GM12891 (cell line): ENCODE measurements at places on chromosomes 4 and X.

- no peak for DNase-seq
Observed at GRCh38 chrX:79161655-79162054, 17.2 kb downstream of the GPR174 start.

DNA sequence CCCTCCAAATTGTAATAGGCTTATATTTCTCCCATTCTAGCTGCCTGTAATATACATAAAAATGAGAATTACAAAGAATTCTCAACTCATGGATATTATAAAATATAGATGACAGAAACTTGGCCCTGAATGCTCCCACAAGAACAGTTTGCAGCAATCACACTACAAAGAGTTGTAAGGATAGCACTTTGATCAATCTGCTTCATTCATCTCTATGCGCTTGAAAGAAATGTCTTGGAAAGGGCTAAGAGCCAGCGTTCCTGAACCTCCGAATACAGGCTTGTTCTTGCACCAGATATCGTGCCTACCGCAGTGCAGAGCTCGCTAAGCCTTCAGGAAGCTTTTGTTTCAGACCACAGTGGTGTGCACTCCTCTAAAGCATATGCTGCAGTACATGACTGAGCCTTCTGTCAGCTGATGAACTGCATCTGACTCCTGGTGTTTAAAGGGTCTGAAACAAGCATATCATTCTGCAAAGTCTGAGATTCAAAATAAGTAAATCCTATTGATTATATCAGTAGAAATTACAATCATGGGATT, 417.6 kb upstream of the ZFP42 start:
- no peak for DNase-seq

DNA sequence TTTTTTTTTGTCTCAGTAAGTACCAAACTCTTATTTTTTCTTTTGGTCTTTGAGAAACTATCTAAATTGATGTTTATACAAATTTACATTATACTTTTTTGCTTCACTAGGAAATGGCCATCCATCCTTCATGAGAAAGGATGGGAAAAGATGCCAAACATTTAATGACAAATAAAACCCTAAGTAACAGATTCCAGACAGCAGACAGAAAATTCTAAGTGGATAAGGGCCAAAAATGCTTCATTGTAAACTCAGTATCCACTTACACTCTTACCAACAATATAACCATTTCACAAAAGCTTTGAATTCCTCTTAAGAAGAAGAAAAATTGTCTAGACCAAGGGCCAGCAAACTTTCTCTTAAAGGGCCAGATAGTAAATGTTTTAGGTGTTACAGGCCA, 3.5 kb downstream of the GUCY1B1 start:
- DNase-seq: no peak

DNA sequence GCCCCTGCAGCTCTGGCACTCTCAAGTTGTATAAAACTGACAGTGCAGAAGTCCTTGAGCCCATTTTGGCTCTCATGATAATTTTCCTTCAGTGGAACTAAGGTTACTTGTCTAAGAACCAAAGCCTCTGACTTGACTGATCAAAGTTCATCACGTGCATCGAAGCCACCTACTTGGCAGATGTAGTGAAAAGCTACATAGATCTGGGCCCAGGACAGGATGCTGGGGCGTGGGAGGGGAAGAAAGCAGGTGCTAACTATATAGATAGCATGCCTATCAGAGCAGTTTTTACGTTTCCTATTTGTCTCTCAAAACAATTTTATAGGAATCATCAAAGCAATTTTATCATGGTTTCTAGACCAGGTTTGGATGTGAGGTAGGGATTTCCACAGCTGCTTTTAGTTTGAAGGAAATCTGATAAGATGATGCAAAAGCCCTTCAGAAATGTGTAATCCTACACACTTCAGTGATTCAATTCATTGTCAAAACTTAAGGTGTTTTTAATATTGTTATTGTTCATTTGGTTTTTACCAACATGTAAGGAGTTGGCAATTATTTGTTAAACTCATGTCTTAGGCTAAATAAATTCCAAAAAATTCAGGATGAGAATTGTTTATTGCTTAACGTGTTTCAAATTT, 1.2 kb upstream of the CD40LG start:
- DNase-seq: no peak

GRCh38 chrX:152259150-152259549, 120.8 kb upstream of the MAGEA10 start:
- no peak for DNase-seq

- no peak for DNase-seq
Observed at GRCh38 chr4:185473247-185473646, 1.7 kb upstream of the CCDC110 start.

- DNase-seq: no peak
Observed at GRCh38 chr4:56959100-56959499, 18.3 kb downstream of the NOA1 start.

DNA sequence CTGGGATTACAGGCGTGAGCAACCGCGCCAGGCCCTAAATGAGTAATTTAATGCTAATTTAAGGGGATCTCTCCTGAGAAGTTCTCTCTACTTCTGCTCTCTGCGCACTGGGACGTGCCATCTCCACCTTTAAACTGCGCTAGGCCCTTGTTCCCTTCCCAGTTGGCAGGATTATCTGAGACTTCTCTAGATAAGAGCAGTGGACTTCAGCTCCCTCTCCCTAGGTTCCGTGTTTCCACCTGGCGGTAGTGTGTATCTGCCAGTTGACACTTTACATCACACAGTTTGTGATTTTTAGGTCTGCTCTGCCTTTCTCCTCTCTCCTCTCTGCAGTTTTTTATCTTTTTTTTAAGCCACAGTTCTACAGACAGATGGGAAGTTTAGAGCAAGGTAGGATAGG, 40.2 kb downstream of the ARHGAP10 start:
- no peak for DNase-seq

DNA sequence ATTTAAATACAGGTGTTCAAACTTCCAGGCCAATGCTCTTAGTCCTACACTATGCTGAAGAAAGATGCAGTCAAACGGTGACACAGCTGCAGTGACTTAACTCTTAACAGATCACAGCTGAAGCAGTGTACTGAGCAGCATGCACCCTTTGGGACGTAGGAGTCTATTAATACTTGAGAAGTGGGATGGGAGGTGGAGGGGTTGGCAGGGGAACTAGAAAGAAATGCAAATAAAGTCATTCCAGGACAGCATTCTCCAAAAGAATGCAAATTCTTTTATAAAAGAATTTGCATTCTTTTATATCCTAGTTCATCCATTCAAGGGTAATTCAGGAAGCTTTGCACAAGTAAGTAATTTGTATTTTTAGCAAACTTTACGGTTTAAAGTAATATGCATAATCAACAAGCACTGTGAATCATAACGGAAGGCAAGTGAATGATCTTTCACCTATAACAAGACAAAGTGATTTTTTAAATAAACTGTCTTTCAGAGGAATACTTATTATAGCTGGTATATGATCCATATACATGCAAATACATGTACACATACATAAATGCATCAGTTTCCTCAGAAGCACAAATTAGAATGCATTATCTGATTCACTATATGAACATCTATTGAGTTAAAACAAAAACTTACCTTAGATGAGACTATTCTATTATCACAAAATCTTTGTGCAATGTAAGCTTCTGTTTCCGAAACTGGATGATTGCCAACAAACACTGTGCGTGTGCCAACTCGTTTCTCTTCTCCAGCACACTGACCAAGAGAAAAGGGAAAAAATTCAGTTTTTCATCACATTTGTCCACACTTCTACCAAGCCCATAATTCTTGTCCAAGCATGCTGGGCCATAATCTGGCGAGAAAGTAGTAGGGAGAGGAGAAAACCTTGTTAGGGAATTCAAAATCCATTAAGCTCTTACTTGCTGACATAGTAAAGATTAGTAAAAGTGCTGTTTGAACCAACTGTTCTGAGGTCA, 106.5 kb downstream of the ATP11C start:
- DNase-seq: no peak

DNA sequence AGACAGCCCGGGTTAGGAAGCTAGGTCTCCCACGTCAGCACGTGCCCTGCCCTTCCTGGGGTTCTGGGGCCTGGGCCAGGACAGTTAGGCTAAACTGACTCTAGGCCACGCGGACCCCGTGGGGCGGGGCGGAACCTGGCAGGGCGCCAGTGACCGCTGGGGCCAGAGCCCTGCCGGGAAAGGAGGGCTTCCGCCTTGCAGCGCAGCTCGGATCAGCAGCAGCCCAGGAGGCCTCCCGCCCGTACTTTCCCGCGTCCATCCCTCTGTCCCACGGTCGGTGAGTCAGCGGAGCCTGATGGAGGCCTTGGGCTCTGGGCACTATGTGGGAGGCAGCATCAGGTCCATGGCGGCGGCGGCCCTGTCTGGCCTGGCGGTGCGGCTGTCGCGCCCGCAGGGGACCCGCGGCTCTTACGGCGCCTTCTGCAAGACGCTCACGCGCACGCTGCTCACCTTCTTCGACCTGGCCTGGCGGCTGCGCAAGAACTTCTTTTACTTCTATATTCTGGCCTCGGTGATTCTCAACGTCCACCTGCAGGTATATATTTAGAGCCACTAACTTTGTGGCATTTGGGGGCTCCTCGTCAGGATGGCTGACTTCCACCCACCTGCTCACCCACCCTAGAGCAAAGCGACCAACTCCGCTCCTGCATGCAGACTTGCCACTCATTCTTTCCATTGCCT, at the start of gene SMIM10:
Gene SMIM10, plus strand, starts transcription at position 191 of the 681 bp plus-strand sequence. Its CDS starts 105 bp downstream, at position 296.
- peak; percentile 24 for DNase-seq

GRCh38 chrX:108537005-108537404, 97.4 kb downstream of the COL4A5 start:
- DNase-seq: no peak

DNA sequence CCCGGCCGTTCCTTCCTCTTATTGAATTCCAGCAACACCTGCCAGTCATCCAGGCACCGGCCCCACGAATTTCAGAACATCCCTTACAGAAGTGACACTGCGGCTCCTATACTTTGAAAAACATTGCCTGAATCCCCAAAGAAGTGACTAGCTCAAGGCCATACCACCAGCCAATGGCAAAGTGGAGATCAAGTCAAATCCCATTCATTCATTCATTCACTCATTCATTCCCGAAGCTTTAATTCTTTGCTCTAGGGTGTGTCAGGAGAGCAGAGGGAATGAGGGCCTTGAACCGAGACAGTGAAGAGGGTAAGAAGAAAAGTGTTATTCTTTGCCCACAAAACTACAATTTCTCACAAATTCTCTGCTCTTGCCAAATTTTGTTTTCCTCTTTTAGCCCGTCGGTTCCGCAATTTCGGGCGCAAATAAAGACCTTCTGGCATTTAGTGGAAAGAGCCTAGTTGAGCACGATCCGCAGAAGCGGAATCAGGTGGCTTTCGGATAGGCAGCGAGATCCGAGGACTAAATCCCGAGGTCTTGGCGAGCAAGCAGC, 824 bp upstream of the HMGB3 start:
- no peak for DNase-seq
